ENCODE measurements at places on chromosomes 3 and 15.

- DNase-seq: no peak
Measured at GRCh38 chr3:197353001-197353866, 54.8 kb upstream of the DLG1 start.

DNA sequence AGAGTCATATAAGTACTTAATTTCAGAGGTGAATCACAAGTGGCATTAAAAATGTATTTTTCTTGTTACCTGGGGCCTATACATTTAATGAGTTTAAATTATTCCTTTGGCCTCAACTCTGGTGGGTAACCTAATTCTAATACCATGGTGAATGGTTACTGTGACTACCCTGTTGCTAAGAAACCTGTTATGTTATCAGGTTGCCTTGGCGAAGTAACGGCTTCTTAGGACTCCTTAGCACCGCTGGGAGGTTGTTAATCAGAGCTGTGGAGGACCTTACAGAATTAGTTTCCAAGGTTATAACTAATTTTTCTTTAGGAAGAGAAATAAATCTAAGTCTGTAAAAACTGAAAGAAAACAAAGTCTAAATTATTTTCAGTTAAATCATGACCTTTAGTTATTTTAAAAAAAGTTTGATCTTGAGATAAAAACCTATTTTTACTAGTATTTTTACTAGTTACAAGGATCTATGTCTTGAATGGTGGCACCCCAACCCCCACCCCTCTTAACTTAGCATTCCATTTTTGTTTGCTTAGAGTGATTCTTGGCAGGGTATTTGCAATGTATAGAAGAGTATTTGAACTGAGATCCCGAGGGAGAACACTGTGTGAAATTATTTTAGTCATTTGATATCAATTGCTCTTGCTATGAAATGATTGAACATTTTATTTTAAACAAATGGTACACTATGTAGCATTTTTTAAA is 155.5 kb downstream of the FNDC3B start:
- no peak for DNase-seq

DNA sequence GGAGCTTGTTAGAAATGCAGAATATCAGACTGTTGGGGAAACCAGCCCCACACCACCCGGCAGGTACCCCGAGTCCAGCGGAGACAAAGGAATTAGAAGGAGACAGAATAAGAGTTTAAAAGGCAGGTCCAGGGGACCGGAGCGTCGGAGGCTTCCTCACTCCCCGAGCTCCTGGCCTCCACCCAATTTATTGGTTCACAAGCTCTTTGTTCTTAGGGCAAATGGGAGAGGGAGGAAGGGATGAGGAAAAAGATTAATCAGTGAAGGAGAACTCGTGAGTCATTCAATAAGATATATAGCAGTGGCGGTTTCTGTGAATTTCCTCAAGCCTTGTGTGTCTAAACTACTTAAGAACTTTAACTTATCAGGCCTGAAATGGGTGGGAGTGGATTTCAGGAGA is 32.1 kb upstream of the WDR72 start:
- DNase-seq: no peak

DNA sequence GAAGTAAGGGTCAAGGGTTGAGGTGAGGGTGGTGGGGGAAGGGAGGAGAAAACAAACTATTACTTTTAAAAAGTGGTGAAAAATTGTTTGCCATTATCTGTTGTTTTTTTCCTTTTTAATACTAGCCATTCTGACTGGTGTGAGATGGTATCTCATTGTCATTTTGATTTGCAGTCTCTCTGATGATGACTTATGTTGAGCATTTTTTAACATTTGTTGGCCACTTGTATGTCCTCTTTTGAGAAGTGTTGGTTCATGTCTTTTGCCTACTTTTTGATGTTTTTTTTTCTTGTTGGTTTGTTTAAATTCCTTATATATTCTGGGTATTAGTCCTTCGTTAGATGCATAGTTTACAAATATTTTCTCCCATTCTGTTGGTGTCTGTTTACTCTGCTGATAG is 185.9 kb upstream of the ANKRD28 start:
- no peak for DNase-seq

DNA sequence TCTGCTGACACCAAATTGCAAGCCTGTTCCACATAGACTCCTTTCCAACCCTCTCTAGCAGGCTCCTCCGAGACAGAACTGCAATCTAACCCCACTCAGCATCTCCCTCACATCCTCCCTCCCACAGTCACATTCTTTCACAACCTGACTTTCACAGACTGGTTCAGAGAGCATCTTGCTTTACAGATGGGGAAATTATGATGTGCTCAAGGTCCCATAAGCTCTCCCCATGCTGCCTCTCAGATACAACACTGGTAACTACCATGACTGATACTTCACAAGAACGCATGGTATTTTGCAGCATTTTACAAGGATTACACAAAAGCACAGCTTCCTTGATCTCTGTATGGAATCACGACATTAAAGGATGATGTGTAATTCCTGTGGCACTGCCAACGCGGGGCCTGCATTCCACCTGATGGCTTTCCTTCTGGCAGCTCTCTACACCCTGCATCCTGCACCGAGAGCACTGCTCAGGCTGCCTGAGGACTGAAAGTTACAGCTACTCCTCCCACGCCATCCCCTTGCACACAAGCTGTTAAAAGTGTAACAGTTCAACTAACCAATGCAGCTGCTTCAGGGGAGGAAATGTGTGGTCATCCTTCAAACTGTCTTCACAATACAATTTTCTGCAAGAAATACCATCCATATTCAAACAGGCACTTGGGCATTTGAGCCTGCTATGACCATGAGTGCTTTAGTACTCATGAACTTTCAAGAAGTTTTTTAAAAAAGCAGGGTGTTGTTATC is 27.6 kb downstream of the TBC1D2B start:
- DNase-seq: peak; percentile 55

DNA sequence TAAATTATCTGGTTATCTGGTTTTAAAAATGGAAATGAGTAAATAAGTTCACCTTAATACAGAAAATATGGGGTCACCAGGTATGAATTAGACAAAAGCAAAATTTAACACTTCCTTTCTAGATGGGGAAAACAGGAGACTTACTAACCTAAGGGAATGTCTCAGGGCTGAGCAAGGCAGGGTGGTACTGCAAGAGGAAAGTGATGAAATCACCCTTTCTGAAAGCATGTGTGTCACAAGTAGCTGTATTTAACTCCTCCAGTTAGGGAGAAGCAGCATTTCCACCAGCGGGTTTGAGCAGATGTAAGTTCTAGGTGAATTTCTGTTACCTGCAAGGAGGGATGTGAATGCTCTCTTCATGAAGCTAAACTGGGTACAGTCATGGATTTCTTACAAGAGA is 629.1 kb downstream of the MECOM start:
- no peak for DNase-seq

DNA sequence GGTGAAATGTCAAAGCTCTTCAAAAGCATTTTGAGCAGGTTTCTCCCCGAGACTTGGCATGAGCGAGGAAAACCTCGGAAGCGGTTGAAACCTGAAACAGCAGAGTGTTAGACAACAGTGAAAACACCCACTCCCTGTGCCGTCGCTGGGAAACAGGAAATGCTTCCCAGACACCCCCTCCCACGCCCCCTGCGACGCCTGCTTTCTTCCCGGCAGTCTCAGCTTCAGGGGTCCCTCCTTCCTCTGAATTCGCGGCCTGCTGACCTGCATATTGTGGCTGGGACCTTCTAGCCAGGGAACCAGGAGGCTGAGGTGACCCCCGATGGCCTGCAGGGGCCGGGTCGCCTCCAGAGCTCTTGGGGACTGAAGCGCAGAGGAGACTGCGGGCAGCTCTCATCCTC is 250.6 kb upstream of the LYSMD4 start:
- no peak for DNase-seq

- no peak for DNase-seq
Measured at GRCh38 chr15:99092554-99093172, 12.2 kb upstream of the SYNM start.

DNA sequence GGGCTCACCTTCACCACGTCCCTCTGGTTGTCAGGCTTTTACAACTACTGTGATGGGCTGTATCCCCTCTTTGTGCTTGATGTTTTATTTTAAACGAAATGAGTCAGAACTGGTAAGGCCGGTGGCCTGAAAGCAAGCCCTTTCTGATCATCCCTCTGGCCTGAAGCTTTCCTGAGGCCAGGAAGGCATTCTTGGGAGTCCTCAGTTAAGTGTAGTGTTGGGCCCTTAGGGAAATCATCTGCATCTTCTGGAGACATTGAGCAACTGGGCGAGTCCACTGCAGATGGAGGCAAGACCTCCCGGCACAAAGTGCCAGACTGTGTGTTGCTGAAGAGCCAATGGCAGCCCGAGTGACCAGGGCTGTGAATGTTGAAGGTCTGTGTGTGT is 33.0 kb upstream of the AMOTL2 start:
- no peak for DNase-seq

GRCh38 chr3:167814441-167814951 is 79.0 kb downstream of the SERPINI1 start:
- DNase-seq: no peak

GRCh38 chr3:45914362-45915058 is 28.2 kb downstream of the CCR9 start:
- no peak for DNase-seq

DNA sequence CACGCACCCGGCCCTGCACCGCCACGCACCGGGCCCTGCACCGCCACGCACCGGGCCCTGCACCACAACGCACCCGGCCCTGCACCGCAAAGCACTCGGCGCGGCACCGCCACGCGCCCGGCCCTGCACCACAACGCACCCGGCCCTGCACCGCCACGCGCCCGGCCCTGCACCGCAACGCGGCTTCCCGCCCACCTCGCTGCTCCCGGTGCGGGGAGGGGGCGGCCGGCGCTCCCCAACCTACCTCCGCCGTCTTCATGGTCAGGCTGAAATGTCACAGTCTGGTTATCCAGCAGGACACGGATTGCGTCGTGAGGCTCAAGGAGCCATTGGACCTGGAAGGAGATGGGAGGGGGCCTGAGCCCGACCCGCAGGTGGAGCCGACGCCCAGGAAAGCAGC is 41.8 kb downstream of the MUC20 start:
- no peak for DNase-seq

DNA sequence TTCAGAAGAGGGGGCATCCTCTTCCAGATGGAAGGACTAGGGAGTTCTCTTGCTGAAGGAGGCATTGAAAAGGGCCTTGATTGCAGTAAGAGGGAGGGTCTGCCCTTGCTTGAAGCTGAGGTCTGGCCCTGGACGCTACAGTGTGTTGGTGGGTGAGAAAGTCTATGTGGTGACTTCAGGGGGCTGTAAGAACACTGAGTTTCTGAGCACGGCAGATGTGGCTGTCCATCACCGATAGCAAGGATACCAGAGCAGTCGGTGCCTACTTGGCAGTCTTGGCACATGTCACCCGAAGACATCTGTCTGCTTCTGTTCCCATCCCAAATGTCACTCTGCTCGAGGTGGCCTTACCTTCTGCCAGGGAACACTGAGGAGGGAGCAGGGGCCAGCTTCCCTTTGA is 631.1 kb upstream of the CFAP20DC start:
- no peak for DNase-seq

DNA sequence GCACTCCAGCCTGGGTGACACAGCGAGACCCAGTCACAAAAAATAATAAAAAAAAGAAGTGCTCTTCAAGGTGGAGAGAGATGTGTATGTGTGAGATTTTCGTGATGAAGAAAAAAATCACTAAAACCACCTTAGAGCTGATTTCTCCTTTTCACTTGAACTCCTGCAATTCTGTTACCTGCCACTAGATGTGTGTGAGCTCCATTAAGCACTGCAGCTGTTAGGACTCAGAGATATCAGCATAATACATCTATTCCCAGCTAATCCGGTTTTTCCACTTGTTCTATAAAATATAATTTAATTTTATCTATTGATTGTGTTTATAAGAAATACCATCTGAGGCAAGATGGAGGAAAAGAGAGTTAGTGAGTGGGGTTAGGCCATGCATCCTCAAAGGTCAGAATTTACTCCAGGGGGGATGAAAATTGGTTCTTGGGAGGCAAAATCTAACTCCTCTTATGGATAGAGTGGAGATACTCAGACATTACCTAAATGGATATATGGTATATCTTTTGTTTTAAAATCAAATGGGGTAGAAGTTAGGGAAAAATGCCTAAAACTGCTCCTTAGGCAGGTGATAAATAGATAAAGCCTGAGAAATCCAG is 152.7 kb downstream of the IL20RB start:
- no peak for DNase-seq

- no peak for DNase-seq
Measured at GRCh38 chr3:126573492-126574117, 14.9 kb upstream of the C3orf22 start.

DNA sequence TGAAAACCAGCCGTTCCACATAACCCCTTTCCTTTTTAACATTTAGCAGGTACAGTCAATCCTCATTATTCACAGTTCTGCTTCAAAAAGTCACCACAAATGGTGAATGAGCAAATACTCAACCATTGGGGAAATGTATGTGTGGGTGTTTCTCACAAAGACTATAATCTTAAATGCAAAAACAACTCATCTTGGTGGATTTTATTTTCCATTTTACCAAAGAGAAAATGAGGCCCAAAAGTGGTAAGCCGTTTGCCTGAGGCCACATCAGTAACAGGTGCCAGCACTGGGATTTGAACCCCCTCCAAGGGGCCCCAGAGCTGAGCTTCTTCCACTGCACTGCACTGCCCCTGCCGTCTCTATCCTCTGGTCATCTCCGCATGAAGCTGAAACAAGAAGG is 208.8 kb downstream of the OSBPL10 start:
- DNase-seq: no peak

DNA sequence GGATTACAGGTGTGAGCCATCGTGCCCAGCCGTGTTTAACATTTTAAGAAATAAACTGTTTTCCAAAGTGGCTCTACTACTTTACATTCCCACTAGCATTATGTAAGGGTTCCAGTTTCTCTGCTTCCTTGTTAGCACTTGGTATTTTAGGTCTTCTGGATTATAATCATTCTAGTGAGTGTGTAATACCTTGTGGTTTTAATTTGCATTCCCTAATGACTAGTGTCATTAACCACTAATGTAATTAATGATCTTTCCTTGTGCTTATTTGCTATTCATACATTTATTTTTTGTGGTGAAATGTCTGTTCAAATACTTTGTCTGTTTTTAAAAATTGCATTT is 30.7 kb downstream of the ARIH2 start:
- no peak for DNase-seq

DNA sequence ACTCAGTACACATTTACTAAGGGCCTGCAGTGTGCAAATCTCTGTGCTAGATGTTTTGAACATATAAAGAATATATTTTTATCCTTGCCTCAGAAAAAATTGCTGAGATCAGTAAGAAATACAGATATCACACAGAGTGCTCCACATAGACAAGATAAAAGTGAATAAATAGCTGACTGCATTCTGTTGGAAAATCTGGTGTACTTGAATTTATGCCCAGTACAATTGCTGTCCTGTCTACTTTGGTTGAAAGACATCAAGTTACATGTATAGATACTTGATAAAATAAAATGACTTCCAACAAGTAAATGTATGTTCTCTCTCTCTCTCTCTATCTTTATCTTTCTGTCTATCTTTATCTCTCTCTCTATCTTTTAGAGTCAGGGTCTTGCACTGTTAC is 381.2 kb upstream of the CBLB start:
- no peak for DNase-seq

DNA sequence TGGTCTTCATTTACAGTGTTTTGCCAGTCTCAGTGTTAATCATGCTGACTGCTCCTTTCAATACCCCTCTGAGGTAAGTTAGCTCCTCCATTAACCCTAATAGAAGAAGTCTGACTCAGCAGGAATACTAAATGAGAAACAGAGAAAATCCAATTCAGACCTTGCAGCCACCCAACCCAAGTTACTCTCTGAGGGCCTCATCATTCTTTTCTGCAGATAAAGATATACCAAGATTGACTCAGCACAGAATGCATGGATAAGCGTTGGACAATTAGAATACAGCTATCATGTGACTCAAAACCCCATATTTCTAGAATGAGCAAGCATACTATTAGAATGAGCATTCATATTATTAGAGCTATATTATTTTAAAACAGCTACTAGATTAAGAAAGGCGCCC is 389.1 kb upstream of the SGO1 start:
- no peak for DNase-seq

- no peak for DNase-seq
Measured at GRCh38 chr3:181695661-181696491, 15.8 kb upstream of the SOX2 start.

All from activated gamma-delta T cell treated with Interleukin-2 at 50 U/mL for 16 hours (primary cell).